ENCODE measurements at places on chromosomes 2 and 18.
A peak's percentile ranks its signal among the peaks of the same experiment; 100 is the strongest.

- DNase-seq: no peak
Measured at GRCh38 chr2:71380665-71381064, 49.1 kb downstream of the ZNF638 start.

DNA sequence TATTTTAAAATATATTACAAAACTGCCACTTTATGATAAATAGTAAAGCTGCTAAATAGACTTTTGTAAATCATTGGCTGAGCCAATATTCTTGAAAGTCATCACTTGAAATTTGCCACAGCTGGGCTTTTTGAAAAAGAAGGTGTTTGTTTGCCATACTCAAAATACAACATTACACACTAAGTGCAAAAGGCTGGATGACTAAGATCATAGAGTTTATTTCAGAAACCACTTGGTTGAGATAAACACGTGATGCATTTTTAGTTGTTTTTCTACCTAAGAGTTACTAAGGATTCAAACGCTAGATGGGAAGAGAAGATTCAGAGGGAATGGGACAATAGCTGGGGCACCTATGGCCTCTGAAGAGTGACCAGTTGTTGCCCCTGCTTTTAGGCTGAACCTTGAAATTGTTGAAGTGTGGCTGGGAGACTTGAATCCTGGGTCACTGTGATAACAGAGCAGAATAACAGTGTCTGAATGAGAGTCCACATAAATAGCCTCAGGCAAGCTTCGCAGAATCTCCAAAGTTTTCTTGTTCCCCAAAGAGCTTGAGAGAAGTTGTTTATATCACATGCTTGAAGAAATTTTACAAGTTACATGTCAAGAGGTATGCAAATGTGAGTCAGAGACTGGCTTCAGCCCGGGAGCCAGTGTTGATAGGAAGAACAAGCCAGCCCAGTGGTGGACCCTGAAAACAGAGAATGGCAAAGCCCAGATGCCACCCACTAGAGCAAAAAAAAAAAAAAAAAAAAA is 409.8 kb downstream of the GPD2 start:
- DNase-seq: no peak

DNA sequence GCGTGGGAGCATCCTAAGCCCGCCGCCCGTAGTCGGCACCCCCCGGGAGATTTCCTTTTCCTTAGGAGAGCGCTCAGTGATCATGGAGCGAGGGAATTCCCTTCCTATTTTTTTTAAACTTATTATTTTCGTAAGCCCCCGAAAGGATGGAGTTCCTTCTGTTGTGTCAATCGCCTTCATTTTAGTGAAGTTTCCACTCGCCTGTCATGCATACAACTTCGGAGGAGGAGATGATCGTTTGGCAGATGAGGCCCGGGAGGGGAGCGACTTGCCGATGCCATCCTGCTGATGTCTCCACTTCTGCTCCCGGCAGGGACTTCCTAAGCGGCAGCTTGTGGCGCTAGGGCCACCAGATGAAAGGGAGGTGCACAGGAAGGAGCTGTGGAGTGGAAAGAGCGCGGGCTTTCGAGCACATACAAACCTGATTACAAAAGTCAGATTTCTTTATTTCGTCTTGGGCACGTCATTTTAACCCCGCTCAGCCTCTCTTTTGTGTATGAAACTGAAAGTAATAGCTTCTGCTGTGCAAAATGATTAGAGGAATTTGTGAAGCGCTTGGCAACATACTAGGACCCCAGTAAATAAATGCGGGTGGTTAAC is at the start of gene ADGRF3:
ADGRF3 (minus strand) TSS at position 336 of the 600 bp plus-strand sequence. CDS start 555 bp downstream, outside the sequence.
- peak; percentile 7 for DNase-seq

GRCh38 chr2:168912466-168912865 is 11.4 kb downstream of the G6PC2 start:
- DNase-seq: no peak

- peak; percentile 10 for DNase-seq
Measured at GRCh38 chr2:204869132-204869823, 324.0 kb downstream of the PARD3B start.

DNA sequence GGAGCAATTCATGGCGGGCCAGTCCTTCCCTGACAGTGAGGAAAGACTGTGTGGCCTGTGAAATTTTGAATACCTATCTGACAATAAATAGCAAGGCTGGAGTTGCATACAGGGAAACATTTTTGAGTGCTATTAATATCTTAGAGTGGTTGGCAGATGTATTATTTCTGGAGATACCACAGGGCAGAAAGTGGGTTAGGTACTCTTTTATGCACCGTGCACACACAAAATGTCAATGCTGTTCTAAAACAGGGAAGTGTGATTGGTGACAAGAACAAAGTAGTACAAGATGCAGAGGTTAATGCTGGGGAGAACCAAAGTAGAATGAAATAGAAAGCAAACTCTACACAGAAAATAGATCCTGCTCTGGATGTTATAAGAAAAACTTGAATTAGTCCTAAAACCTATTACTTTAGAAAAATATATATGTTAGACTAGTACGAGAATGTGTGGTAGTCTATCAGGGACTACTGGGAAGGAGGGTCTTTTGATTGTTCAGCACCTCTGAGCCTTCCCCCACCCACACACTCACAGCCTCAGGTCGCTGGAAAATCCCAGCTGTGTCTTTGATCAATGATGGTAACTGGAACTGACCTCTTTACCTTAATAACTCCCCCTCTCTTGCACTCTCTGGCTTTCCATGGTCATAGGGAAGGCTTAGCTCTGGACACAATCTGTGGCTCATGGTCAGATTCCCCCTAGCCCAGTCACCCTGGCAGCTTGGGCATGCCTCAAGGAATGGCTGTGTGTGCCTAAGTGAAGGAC is 58.2 kb downstream of the SERPINB8 start:
- DNase-seq: no peak

DNA sequence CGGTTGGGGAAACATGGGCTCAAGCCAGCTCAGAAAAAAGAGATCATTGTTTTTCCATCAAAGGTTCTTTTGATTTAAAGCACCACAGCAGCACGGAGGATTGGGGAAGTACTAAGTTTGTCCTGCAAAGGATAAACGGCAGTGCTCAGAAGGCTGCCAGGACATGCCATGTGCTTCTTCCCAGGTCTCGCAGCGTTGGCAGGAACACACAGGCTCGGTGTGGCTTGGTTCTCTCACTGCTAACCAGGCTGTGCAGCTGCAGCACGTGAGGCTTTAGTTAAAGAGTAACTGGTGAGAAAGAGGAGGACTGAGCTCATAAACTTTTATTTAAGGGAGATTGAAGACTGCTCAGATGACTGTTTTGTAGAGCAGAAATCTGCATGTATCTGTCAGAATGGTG is 264.3 kb downstream of the TSN start:
- DNase-seq: no peak

- DNase-seq: peak; percentile 29
Measured at GRCh38 chr2:30366199-30366691, 80.8 kb upstream of the LCLAT1 start.

DNA sequence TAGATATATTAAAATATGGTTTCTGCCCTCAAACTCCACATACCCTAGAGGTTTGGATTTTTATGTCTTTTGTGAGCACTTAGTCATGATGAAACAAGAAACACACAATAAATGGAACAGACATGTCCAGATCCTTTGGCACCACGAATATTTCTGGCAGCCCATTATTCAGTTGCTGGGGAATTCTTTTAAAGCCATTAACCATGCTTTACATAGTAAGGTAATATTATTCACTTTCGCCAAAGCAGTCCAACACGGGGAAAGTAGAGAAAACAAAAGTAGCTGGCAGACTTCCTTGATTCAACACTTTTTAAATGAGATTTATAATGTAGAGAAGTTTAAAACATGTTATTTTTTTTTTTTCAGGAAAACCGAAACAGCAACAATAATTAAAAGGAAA is 235.4 kb downstream of the PIEZO2 start:
- DNase-seq: no peak

DNA sequence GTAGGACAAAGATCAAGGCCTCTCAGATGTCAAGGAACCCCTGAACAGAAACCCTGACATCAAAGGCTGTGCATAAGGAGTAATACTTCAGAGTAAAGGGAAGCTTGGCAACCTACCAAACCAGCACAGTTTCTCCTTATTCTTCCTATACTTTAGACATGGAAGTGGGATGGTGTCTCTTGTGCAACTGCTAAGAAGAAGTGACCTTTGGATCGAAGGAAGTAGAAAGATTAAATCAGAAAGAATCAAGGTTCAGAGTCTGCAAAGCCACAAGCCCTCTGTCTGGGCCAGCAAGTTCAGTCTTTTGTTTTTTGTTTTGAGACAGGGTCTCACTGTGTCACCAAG is 66.2 kb upstream of the SLC39A10 start:
- no peak for DNase-seq

Measured in brain microvascular endothelial cell (primary cell).